Activated CD4-positive, alpha-beta memory T cell treated with anti-CD3 and anti-CD28 coated beads, Interleukin-2, amount 10 ng/mL, durations not matched to agents 7 days and 5 days (primary cell): ENCODE measurements at places on chromosomes 7 and 10.

GRCh38 chr7:46710927-46711326 is 789.9 kb upstream of the IGFBP3 start:
- no peak for DNase-seq

DNA sequence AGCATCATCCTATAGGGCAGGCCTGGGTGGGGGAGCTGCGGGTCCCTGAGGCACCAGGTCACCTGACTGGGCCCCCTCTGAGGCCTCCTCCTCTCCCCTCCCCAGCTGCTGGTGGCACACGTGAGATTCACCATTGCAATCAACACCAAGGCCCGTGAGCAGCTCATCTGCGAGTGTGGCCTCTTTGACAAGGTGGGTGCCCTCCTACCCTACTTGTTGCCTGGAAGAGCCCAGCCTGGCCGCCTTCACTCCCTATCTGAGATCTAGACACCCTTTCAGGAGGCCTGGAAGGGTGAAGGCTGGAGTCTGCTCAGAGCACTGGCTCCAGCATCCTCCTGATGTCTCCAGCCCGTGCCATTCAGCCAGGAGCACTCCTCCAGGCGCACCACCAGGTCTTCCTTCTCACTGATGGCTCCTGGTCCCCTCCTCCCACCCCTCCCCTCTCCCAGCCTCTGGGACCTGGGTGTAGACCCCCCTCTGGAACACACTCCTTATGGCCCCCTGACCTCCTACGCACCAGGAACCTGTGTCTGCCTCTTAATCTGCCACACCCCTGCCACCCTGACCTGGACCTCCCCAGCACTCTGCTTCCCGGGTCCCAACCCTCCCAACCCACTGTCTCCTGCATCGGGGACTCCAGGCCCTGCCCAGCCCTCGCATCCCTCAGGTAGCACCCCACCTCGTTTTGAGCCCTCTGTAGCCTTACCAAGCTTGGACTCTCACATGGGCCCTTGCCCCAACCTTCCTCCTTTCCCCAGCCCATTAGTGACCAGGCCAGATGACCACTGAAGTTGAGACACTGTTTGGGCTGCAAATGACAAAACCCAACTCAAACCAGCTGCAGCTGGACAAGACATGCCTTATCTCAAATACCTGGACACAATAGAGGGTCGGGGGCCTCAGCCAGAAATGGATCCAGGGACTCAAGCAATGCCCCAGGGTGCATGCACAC is 67.5 kb downstream of the ALOX5 start:
- no peak for DNase-seq

- DNase-seq, result peak; percentile 58
These were observed 84.0 kb downstream of the GSAP start for GRCh38 chr7:77331938-77332695.

DNA sequence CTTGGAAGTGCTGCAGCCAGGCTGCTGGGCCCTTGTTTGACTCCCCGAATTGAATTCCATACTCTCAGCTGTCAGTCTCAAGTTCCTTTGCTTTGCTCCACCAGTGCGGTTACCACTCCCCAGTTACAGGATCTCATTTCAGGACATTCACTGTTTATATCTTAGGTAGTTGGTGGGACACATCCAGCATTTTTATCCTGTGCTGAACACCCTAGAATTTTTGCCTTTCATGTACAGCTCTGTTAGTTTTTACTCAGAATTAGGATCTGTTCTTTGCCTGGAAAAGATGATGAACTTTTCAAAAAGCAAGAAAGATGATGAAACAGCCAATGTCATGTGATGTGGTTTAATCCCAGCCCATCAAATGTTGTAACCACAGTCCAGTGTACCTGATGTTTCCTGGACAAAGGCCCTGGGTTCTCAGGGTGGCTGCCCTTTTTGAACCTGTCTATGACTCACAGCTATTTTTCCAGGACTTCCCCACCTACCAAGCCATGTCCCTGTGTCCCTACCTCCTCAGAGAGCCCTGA is 149.7 kb downstream of the NOC3L start:
- no peak for DNase-seq

GRCh38 chr10:129779126-129780111 is 184.7 kb downstream of the EBF3 start:
- DNase-seq, result no peak

DNA sequence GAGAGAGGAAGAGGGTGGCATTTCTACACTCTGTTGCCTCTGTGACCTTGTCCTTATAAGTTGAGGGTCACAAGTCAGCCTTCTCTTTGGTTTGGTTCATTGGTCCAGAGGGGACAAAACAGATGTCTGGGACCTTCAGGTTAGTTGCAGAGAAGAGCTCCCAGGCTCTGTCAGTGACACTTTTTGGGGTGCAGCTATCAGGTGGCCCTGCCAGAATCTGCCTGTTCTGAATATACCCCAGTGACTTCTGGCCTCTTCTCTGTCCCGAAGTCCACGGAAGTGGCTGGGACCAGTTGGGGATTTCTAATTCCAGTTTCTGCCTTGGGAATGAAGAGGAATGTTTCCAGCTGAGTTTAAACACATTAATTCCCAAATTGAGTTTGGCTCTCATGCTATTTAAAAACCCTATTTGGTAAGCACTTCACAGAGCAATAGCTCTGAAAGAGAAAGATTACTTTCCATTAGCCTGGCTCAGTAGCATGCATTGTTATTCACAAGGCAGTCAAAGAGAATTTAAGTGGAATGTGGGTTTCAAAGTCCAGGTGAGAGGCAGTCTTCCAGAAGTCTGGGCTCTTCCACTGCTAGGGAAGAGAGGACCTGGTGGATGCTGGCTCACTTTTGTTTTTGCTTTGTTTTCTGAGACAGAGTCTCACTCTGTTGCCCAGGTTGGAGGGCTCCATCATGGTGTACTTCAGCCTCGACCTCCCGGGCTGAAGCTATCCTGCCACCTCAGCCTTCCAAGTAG is 237.8 kb upstream of the GALNT17 start:
- DNase-seq, result no peak

DNA sequence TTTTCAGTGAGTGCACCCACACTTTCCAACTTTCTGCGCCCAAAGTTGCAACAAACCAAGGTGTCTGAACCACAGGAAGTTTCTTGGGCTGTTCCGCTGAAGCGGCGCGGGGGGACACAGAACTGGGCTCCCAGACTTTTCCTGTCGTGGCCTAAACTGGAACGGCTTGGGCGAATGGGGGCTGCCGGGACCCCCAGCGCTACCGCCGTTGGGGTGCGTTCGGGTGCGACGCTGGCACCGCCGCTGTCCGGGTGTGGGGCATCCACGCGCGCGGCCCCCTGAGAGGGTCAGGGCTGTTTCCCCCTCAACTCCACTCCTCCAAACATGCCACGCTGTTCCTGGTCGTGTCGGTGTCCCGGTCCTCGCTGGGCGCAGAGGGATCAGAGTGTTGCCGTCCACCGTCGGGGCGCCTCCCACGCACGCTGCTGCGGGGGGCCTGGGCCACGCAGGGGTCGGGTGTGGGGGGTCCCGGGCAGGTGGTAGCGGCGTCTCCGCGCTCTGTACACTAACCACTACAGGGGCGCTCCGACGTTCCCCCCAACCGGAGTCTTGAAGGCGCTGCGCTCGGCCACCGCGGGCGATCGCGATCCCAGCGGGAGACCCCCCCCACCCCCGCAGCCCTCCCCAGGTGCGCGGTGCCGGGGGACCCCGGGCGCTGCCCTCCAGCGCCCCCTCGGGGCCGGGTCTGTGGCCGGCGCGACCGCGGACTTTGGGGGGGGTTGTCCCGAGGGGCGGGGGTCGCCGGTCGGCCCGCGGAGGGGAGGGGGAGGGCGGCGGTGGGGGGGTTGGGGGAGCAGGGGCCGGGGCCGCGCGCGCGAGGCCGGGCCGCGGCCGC is 2.2 kb upstream of the CUX1 start:
- peak; percentile 59 for DNase-seq

GRCh38 chr7:132784406-132784805 is 208.1 kb upstream of the PLXNA4 start:
- DNase-seq, result no peak

- DNase-seq, result no peak
These were observed 189.6 kb downstream of the TNS3 start for GRCh38 chr7:47392241-47392759.

DNA sequence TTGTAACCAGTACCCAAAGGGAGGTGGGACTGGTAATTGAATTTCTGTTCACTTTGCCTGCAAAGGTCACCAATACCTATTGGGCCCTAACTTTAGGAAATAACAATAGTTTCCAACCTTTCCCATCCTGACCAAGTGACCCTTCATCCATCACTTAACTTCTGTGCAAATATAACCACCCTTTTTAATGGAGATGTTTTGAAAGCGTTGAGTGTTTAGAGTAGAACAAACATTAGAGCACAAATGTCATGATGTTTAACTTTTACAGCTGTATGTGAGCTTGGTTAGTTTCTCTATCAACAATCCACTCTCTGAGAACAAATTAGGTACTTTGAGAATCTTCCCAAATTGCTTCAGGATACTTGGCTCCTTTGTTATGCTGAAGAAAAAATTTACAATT is 66.4 kb downstream of the MET start:
- DNase-seq, result no peak

DNA sequence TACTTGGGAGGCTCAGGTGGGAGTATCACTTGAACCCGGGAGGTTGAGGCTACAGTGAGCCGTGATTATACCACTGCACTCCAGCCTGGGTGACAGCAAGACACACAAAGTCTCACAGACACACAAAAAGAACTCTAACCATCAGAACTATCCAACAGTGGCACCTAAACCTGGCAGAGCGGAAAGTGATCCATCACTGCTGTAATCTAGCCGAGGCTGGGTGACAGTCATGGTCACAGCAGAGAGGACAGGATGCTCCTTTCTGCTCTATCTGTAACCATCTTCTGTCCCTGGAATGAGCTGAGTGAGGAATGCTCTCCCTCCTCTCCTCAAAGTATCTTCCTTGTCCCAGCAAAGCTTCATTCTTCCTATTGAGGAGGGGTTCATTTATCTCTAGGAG is 656.6 kb downstream of the LRMDA start:
- DNase-seq, result no peak

DNA sequence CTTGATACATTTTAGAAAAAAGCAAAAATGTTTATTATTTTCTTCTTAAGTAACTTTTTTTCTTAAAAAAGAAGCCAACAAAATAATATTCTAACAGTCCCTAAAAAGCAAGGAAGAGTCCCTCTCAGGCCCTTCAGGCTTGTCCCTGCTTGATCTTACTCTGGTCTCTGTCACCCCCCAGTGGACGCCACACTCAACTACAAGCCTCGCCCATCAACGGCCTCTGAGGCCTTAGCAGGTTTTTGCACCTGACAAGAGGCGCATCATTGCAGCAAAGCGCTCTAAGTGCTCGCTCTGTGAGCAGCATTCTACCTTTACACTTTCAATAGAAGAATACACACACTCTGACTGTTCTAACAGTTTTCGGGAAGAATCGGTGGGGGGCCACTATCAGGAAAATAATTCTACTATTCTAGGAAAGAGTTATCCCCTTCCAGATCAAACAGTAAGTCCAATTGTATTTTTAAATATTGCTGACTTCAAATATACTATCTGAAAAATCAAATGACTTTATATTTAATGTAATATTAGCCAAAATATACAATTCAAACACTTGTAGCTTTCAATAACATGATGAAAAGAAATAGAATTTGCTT is 139.2 kb downstream of the USP6NL start:
- DNase-seq, result peak; percentile 78

GRCh38 chr7:24428676-24429075 is 144.6 kb upstream of the PALS2 start:
- no peak for DNase-seq

DNA sequence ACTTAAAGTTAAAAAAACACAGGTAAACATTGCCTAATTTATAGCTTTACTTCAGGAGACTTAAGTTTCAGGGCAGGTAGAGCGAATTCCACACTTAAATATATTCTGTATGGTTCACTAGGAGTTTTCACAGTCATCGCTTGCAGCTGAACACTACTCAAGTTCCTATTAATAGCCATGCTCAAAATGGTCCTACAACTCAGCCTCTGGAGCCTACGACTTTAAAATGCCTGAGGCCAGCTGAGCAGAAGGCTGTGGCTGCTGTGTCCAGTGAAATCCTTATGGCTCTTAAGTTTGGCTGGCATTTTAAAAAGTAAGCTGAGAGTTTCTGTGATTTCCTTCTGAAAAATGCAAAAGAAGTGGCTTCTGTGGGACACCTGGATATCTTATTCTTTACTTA is 105.4 kb upstream of the GLI3 start:
- no peak for DNase-seq

DNA sequence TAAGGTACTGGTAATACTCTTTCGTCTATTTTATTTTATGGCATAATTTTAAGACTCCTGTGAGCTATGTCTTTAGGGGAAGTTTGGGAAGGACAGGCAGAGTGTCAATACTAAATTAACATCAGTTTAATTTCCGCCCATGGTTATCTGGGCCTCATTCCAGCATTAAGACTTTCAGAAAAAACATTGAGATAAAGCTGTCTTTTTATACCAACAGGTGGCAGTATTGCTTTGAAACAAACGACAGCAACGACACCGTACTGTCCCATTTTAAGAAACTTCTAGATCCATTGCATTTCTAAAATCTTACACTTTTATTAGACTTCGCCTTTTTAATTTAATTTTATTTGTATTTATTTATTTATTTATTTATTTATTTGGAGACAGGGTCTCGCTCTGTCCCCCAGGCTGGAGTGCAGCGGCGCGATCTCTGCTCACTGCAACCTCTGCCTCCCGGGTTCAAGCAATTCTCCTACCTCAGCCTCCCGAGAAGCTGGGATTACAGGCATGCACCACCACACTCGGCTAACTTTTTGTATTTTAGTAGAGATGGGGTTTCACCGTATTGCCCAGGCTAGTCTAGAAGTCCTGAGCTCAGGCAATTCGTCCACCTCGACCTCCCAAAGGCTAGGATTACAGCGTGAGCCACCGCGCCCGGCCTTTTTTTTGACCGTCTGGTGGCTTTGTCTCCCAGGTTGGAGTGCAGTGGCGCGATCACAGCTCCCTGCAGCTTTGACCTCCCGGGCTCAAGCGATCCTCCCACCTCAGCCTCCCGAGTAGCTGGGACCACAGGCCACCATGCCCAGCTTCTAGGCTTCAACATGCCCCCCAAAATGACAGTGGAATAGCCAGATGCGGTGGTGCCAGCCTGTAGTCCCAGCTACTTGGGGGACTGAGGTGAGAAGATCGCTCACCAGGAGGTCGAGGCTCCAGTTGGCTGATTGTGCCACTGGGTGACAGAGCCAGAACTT is 78.7 kb upstream of the C1GALT1 start:
- no peak for DNase-seq

- DNase-seq, result peak; percentile 85
These were observed 2.1 kb downstream of the PCOLCE start for GRCh38 chr7:100604028-100604975.

GRCh38 chr10:100502926-100503494 is 16.7 kb downstream of the SEC31B start:
- no peak for DNase-seq

DNA sequence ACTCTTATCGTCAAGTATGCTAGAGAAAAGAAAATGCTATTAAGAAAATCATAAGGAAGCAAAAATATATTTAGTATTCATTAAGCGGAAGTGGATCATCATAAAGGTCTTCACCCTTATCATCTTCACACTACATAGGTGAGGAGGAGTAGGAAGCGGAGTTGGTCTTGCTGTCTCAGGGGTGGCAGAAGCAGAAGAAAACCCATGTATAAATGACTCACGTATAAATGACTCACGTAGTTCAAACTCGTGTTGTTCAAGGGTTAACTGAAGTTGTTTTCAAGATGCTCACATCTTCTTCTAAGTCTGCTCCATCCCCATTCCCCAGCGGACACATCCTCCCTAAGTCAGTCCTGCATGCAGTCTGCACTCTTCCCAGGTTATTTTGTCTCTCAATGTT is 72.4 kb downstream of the SFMBT2 start:
- DNase-seq, result no peak
